Activated CD4-positive, alpha-beta T cell treated with anti-CD3 and anti-CD28 coated beads, Interleukin-2, amount 50 U/mL, for 4 hours (primary cell): ENCODE measurements at places on chromosomes 6 and 20.

DNA sequence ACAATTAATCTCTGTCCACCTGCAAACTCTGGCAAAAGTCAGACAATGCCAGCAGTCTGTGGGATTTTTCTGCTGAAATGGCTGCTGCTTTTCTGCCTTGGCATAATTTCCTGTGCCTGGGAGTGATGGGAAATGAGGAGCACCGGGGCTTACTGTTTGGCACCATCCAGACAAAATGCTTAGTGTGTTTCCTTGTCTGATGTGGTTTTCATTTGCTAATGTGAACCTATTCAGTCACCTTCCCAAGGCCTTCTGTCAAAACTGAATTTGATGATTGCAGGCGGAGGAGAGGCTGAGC lies 56.4 kb downstream of the CDH4 start:
- DNase-seq = no peak

GRCh38 chr6:2916158-2916925 lies 13.2 kb upstream of the SERPINB9 start:
- no peak for DNase-seq

- DNase-seq = no peak
Measured at GRCh38 chr6:44837255-44837654, 449.7 kb downstream of the CDC5L start.

DNA sequence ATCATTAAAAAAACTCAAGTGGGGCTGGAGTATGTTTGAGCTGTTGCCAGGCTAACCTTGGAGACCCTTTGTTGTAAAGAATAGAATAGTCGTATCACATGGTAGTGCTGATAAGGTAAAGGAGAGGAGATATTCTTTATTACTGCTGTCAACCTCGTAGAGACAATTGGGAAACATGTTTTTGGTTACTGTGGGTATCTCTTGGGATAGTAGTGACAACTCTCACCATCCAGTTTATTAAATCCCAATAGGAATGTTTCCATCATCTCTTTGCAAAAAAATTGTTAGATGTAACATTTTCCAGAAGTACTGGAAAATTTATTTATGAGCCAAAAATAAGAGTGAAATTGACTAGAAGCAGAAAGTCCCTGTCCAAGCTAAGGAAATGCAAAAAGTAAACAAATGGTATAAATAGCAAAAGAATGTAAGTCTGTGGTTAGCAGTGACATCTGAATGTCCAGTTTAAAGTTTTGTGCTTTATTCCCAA lies 829.3 kb upstream of the CITED2 start:
- DNase-seq = no peak

DNA sequence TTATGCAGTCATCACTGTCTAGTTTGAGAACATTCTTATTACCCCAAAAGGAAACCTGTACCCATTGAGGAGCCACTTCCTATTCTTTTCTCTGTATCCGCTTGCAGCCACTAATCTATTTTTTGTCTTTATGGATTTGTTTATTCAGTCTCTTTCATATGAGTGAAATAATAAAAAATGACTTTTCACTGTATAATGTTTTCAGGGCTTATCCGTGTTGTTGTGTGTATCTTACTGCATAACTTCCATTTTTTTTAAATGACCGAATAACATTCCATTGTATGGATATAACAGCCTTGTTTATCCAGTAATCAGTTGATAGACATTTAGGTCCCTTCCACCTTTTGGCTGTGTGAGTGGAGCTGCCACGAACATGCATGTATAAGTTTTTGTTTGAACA lies 86.6 kb downstream of the ZFAND3 start:
- no peak for DNase-seq

DNA sequence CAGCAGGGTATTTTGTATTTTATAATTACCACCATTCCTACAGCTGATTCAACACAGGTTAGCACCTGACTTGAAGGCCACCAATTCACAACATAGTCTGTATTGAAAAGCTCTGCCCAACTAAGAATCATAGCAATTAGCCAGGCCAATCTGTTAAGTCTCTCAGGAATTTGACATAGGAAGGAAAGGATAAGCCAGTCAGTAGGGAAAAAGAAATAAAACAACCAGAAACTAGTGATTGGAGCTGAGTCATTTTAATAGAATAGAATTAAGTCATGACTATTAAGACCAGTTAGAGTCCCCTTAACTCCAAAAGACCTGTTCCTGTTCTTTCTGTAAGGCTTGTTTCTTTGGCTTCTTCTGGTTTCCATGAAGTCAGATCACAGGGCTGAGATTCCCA lies 8.1 kb downstream of the RANBP9 start:
- no peak for DNase-seq

GRCh38 chr6:36844232-36845170 lies 5.3 kb upstream of the CPNE5 start:
- no peak for DNase-seq

GRCh38 chr6:83221276-83221675 lies 28.1 kb downstream of the RWDD2A start:
- DNase-seq = no peak

GRCh38 chr20:24314053-24314452 lies 155.4 kb upstream of the SYNDIG1 start:
- DNase-seq = no peak

- no peak for DNase-seq
Measured at GRCh38 chr20:36434383-36434782, 106.9 kb upstream of the MYL9 start.

GRCh38 chr20:33191484-33191883 lies 23.5 kb downstream of the BPIFA2 start:
- DNase-seq = no peak

DNA sequence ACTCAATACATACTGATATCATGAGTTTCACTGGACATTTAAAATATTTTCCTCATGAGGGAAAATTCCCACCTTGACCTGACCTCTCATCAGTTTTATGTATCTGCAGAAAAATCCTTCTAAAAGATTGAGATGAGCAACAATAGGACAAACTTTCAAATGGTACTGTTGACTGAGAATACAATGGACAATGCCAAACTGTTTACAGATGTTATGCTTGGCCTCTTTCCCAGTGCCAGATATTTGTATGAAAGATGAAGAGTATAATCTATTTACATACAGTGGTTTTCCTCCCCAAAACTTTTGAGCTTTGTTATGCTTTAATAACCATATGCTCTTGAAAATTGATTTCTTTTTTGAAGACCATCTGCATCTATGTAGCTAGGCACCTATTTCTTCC lies 245.1 kb upstream of the RSPO3 start:
- no peak for DNase-seq

- DNase-seq = no peak
Measured at GRCh38 chr20:38723848-38724625, at the start of gene SLC32A1. Gene SLC32A1 (plus strand): TSS chr20:38724486. CDS start chr20:38724725, 239 bp downstream.

GRCh38 chr6:166830185-166830890 lies 126.0 kb downstream of the RNASET2 start:
- DNase-seq = no peak

GRCh38 chr6:11392778-11393507 lies 144.6 kb upstream of the TMEM170B start:
- no peak for DNase-seq

DNA sequence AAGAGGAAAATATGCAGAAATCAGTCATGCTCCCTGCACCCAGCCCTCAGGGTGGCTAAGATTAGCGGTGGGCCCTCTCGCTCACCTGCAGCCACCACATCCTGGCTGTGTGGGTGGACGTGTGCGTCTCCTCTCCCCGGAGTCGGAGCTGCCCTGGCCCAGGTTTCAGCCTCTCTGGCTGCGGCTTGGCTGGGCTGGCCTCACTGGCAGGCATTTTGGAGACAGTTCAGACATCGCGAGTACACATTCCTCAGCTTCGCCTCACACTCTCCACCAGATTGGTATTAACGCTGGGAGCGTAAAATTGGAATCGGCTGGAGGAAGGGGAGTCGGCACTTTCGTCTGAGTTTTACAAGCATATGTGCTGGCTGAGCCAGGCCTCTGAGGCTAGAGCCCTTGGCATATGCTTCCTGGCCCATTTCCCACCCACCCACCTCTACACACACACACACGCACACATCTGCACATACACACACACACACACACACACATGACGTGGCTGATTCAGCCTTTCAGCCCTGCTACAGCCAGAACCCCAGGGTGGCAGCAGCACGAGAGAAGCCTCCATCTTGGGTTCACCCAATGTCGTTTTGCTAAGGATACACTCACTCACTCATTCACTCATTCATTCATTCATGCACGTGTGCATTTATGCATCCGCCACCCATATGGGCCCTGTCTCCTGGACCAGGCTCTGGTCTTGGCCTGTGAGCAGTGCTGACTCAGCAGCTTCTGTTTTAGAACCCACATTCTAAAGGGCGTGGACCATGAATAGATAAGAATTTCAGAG lies 42.9 kb downstream of the BCAS4 start:
- no peak for DNase-seq

- no peak for DNase-seq
Measured at GRCh38 chr6:149246691-149247384, 70.7 kb upstream of the TAB2 start.

DNA sequence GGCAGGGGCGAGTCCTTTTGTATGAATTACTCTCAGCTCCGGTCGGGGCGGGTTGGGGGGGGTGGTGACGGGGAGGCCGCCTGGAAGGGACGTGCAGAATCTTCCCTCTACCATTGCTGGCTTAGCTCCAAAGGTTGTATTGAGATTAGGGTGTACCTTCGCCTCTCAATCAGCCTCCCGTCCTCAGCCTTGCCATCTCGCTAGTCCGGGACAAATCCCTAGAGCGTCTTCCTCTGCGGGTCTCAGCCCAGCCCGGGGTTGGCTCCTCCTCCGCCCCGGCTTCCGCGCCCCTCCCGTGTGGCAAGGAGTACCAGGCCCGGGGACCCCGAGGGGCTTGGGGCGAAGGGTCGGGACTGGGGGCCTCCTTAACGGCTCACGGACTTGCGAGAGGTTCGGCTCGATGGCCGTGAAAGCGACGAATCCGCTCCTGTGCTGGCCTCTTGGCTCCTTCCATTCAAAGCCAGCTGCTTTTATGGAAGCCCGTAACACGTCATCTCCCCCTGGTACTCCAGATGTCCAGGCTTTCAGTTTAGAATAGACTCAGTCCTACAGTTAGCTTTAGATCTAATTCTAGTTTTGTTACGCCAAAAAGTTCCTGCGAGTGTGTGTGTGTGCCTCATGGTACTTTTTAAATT lies 636 bp upstream of the EEF1A1 start:
- DNase-seq = peak; percentile 67

DNA sequence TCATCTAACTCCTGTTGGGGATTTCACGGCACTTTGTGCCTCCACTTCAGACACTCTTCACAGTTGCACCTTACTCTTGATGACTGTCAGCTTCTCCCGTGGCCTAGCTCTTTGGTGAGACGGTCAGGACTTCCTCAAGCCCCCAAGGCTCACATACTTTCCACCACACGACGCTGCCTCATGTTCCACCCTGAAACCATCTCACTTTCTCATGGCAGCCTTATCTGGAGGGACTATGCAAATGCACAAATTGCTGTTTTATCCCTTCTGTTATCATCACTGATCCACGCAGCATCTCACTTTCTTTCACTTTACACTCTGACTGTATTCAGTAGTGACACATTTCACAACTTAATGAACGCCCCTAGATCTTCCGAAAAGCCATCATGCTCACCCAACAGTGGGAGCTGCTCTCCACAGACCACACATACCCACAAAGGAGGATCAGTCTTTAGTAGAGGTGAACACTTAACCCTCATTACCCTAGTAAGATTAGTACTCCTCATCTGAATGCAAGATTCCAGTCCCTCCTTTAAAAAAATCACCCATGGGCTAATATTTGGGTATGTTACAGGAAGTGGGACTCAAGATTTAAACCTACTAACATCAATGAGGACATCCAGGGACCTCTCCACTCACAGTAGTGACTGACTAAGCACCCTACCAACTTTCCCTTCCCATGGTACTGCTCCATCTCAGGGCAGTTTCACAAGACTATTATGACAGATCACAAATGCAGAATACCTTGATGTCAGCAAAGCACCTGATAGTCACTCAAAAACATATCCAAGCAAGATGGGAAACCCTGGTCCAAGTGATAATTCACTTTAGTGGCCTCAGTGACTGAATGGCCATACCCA lies 35.4 kb downstream of the FYN start:
- peak; percentile 28 for DNase-seq

DNA sequence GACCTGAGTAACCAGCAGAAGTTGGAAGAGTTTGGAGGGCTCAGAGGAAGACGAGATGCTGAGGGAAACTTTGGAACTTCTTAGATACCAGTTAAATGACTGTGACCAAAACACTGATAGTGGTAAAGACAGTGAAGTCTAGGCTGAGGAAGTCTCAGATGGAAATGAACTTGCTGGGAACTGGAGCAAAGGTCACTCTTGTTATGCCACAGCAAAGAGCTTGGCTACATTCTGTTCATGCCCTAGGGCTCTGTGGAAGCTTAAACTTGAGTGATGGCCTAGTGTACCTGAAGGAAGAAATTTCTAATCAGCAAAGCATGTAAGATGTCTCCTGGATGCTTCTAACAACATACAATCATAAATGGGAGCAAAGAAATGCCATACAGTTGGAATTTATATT lies 24.7 kb downstream of the WDR27 start:
- no peak for DNase-seq

GRCh38 chr20:25135031-25135430 lies 53.1 kb upstream of the VSX1 start:
- no peak for DNase-seq

- DNase-seq = no peak
Measured at GRCh38 chr20:63940472-63941266, 15.5 kb downstream of the UCKL1 start.

GRCh38 chr6:152859225-152859624 lies 108.6 kb downstream of the VIP start:
- DNase-seq = no peak

DNA sequence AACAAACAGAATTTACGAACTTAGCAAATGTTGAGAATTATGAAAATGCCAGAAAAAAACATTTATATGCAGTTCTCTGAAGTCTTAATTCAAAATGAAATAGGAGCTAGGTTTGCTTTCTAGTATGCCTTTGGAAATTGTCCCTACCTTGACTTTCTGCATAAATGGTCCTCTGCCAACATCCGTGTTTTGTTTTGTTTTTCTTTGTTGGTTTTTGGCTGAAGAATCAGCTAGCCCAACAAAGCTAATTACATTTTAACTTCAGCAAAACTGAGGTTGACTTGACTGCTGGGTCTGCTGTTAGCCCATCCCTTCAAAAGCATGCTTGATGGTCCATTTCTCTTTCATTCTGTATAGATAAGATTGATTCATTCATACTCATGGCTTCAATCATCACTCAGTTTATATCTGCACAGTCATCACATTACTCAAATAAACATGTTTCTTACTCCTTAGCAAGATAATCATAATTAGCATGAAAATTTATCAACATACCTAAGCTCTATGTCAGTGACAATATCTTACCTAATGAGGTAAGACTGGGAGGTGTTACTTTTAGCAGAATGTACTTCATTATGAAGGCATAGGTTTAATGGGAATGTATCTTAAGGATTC lies 76.4 kb downstream of the ADGRB3 start:
- no peak for DNase-seq
